Cardiac atrium fibroblast (primary cell): ENCODE measurements at places on chromosomes 4 and X. TPM values are rescaled to one million over a fixed set of nuclear protein-coding genes. Genes with fewer than 3 reads are reported as not detected.

The FRAS1 gene
- total RNA-seq, result 8.5 and 10.0 TPM in 2 replicates

The CTAG2 gene
- not detected in 2 replicates for total RNA-seq

The SPANXN4 gene
- total RNA-seq, result not detected in 2 replicates

The TLR3 gene
- 3.6 and 6.2 TPM in 2 replicates for total RNA-seq

The TLR2 gene
- total RNA-seq, result 0.16 TPM in 1 of 2 replicates, not detected in the other

The DMRTC1B gene
- total RNA-seq, result not detected in 2 replicates

The STBD1 gene
- 8.8 and 10.5 TPM in 2 replicates for total RNA-seq

The SOX3 gene
- not detected in 2 replicates for total RNA-seq

The ERCC6L gene
- total RNA-seq, result 0.36 and 1.8 TPM in 2 replicates

The CACNA1F gene
- total RNA-seq, result not detected in 2 replicates

The NUDT10 gene
- total RNA-seq, result 0.18 and 0.32 TPM in 2 replicates

The GLRB gene
- 1.5 and 2.0 TPM in 2 replicates for total RNA-seq

The ANXA10 gene
- 1.6 and 7.0 TPM in 2 replicates for total RNA-seq

The EGF gene
- not detected in 2 replicates for total RNA-seq
